Effector CD8-positive, alpha-beta T cell (primary cell): ENCODE measurements at places on chromosomes 11 and 22.

DNA sequence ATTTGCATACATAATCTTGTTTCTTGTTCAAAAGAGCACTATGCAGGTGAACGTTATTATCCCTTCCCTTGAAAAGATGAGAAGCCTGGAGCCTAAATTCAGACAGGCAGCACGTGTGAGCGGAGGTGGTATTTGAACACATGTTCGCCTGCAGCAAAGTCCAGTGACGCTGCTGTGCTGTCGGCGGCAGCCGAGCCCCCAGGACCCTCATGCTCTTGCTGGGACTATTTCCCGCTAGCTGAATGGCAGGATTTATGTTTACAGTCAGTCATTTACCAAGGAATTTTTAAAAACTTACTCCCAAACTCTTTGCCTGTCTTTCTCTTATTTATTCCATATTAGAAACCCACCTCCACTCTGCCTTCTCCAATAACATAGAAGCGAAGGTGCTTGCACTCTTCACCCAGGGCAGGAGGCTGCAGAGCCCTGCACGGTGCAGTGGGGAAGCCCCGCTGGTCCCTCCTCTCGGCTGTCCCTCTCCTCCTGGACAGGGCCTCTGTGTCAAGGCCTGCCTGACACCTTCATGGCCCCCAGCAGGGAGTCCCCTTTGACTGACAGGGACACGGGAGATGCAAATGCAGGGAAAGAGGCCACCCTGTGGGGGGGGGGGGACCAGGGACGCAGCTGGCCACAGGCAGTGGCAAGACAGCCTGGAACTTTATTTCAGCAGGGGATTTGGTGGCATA, 528.5 kb upstream of the B3GAT1 start:
- DNase-seq, result no peak

DNA sequence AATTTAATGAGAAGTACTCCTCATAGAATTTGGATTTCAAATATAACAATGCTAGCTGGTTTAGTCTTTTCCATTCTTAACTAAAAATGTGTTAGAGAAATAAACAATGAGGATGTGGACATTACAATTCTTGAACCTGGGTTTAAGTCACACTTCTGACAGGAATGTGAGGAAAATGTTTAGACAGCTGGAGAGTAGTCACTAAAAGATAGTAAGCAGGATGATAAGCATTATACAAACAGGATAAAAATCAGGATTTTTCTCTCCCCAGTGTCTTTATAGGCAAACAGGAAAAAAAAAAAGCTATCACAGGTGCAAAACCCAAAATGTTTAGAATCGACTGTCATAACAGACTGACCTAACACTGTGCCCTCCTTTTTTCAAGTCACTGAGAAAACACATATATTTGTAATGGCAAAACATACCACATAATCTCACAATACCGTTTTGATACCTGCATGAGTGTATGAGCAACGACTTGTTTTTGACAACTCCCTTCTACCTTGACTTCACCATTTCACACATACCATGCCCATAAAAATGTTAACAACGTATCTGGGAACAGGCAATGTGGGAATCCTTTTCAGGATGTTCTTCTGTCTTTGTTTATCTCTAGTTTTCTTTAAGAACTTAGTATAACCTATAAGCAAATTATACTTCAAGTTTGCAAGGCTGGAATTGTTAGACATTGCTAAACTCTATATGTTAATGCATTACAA, 242.0 kb downstream of the SBF2 start:
- no peak for DNase-seq

- DNase-seq, result no peak
Measured at GRCh38 chr11:119490253-119491006, 67.5 kb upstream of the THY1 start.

- DNase-seq, result no peak
Measured at GRCh38 chr11:35178873-35179272, 39.9 kb downstream of the CD44 start.

- no peak for DNase-seq
Measured at GRCh38 chr11:129709801-129710398, 105.7 kb upstream of the TMEM45B start.

DNA sequence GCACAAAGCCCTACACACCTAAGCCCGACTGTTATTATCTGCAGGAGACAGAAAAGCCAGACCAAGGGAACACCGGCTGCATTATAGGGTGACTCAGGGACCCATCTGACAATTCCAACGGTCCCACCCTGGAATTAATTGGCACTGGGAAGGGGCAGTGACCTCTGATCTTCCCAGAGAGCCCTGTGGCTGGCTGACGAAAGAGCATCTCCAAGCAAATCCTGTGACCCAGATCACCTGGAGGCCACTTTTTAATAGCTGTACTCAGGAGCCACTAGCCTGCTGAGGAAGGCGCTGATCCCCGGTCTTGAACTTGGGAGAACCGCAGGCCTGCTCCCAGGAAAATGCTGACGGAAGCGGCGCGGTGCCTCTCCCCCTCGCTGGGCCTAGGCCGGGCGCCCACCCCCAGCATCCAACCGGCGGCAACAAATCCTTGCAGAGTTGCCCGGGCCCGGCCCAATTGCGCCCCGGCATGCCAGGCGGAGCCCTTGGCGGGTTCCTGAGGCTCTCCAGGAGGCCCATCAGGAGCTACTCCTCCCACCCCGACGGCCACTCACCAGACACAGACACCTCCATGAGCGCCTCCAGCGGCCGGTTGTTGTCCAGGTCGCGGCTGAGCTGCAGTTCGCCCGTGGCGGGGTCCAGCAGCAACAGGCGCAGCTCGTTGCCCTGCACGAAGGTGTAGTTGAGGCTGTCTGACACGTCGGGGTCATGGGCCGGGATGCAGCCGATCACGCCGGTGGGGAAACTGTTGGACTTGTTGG, 4.2 kb downstream of the CELSR1 start:
- DNase-seq, result no peak

DNA sequence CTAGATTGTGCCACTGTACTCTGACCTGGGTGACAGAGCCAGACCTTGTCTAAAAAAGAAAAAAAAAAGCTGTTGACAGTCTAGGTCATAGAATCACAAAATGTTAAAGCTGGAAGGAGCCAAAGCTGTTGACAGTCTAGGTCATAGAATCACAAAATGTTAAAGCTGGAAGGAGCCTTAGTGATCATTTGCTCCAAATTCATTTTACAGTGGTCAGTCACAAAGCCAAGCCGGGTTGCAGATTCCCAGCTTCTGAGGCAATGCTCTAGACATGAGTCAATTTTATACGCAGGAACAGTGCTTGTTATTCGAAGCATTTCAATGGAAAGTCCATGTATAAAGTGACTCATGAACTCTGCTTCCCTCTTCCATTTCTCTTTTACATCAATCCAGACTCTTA, 47.4 kb downstream of the SYT13 start:
- no peak for DNase-seq

DNA sequence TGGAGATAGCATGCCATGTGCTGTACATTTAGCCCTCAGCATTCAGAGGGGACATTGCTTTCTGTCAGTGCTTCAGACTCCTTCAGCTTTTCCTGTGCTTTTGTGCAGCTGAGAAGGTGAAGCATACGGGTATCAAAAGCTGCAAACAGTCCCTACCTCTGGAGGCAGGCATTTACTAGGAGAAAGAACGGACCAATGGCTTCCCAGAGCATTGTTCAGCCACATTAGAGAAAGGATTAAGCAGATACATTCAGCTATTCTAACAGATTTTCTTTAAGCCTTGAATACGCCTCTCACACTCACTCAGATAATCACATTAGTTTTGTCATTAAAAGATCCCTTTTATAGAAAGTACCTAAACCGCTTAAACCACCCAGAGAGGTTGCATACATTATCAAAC, 80.7 kb upstream of the FAM181B start:
- no peak for DNase-seq

GRCh38 chr11:134686460-134687061, 274.5 kb upstream of the B3GAT1 start:
- DNase-seq, result no peak

DNA sequence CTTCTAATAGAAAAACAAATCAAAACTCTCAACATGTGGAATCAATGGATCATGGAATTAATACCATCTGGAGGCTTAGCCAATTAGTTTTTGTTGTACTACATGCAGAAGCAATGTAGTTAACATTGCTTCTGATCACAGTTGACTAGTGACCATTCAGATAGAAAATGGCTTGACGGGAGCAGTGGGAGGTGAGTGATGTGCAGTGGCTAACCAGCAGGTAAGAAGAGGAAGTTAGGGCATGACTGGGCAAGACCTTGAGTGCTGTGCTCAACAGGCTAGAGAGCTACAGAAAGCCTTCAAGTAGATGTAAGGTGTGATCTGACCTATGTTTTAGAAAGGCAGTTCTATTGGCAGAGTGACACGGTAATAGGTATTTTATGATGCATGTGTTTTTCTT, 60.7 kb upstream of the ALKBH3 start:
- DNase-seq, result no peak

DNA sequence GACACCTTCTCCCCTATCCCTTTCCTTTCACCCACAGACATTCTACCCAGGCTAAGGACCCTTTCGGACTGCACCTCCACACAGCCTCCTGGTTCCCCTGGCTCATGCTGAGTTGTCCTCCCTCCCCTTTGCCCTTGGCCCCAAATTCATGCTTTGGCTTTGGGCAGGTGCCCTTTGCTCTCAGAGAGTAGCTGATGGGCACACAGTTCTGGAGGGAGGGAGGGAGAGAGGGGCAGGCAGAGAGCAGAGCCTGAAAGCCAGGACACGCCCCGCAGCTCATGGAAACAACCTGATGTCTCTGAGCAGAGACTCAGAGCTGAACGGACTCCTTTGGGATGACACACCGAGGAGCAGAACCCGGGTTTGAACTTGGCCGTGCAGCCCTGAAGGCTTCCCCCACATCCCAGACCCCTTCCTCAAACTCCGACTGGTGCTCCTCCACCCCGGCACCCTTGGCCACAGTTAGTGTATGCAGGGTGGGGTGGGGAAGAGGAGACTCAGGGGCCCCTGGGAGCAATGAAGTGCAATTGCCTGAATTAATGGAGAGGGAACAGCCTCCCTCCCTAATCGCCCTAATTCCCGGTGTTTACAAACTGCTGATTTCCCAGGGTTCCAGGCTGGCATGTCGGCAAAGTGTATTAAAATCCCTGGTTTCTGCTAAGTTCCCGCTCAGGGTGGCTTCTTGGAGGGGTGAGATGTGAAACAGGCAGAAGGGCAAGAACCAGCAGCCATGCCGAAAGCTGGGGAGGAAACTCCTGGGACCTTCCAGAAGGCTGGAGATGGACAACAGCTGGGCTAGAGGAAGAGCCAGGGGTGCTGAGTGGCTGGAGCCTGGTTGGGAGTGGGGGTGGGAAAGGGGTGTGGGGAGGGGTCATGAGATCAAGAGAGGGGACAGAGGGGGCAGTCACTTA, 71.2 kb upstream of the SHISAL1 start:
- no peak for DNase-seq

DNA sequence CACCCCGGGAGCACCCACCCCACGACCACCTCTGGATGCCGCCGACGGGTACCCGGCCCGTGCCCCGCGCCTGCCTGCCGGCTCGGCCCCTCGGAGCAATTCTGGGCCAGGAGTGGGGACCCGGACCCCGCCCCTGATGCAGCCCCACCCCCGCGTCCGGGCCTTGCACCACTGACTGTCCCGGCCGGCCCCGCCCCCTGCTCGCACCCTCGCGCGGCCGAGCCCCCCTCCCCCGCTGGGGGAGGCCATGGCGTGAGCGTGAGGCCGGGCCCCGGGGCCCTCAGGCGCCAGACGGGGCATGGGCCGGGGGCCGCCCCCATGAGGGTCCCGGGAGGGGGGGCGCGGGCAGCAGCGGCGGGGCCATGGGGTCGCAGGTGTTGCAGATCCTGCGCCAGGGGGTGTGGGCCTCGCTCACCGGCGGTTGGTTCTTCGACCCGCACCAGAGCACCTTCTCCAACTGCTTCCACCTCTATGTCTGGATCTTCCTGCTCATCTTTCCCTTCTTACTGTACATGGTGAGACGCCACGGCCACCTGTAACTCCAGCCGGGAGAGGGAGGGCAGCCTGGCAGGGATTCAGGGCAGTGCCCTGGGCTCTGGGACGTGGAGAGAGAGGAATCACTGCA, 486 bp downstream of the PCNX3 start:
- DNase-seq, result peak; percentile 51

GRCh38 chr11:114172871-114173444, 113.4 kb downstream of the ZBTB16 start:
- no peak for DNase-seq

- DNase-seq, result no peak
Measured at GRCh38 chr11:12280838-12281565, 96.4 kb upstream of the PARVA start.

GRCh38 chr11:113642090-113642489, 64.0 kb downstream of the TMPRSS5 start:
- DNase-seq, result no peak

DNA sequence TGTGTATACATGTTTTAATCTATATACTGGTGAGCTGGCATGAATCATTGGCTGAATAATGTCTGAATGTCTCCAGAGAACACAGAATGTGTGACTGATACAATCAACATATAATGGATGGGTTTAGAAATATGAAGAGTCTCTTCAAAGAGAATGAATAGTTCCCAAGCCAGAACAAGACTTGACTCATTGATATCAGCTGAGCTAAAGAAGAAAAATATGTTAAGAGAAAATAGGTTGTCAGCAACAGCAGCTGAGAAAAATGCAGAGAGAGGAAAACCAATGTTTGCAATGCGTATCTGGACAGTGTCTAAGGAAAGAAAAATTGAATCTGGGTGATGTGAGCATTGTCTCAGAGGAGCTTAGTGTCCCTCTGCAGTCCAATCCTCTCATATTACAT, 1281.8 kb upstream of the TENM4 start:
- DNase-seq, result no peak

DNA sequence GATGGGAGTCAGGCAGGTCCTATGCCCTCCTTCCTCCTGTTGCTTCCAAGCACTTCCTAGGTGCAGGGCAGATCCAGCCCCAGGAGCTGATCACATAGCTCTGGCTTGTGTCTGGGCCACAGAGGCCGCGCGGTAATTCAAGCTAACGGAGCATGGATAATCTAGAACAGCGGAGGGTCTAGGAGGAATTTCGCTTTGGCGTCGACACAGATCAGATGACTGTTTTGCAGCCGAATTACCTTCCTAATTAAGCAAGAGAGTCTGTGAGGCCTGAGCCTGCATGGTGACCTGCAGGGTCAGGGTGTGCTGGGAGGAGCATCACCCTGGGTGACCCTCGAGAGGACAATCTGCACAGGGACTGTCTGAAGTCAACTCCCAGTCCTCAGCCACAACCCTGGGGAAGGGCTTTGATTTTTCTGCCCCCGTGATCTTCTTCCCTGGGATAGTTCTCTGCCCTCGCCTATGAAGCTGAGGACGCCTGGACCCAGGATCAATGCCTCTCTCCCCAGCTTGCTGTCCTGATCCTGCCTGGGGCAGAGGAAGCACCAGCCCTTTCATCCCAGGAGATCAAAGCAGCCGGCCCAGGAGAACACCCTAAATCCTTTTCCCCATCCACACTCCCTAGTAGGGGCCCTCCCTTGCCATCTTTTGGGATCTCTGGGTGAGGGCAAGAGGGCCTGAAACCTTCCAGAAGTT, 11.0 kb downstream of the NECTIN1 start:
- no peak for DNase-seq
